Effector CD4-positive, alpha-beta T cell (primary cell): ENCODE measurements at places on chromosomes 2 and 18.

DNA sequence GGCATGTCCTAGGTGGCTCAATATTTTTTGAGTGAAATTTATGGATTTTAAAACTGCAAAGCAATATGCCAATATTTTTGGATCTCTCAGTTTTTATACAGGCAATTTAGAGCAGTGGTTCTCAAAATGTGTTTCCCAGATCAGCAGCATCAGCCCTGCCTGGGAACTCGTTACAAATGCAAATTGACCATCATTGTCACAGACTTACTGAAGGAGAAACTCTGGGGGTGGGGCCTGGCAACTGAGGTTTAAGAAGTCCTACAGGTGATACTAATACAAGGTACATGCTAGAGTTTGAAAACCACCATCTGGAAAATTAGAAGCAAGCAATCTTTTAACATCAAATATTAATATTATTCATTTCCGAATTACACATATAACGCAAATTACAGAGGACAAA, 215.6 kb upstream of the PID1 start:
- DNase-seq: no peak

GRCh38 chr2:75100011-75100800, 99.1 kb downstream of the TACR1 start:
- no peak for DNase-seq

DNA sequence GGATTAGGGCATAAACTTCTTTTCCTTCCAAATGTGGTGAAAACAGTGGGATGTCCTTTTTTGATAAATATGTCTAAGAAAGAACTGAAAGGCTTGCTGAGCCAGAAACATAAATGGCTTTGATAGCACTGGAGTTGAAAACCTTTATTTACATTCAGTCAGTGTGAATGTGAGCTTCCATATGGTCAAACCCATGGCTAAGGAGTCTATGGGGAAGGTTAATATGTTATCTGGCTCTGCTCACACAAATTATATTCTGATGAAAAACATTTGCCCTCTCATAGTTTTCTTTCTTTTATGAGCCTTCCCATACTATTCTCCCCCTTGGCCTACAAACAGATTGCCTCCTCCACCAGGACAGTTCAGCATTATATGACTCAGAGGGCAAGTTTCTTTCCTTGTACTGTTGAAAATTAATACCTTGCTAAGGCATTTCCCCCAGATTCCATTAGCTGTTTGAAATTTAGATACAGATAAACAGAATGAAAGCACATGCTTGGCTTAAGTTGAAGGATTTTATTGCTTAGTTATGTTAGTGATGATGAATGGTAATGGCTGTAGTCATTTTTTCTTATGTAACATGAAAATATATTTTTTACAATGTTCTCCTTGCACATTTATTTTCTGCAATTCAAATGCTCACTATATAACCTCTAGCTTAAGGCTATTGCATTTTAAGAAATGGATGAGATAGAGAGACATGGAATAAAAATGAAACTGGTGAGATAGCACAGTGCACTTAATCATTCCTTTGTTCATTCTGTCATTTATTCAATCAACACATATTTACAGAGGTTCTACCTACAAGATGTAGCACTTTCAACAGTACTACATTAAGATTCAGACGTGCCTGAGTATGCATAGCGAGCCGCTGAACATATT, 544.1 kb downstream of the LRRTM4 start:
- no peak for DNase-seq

DNA sequence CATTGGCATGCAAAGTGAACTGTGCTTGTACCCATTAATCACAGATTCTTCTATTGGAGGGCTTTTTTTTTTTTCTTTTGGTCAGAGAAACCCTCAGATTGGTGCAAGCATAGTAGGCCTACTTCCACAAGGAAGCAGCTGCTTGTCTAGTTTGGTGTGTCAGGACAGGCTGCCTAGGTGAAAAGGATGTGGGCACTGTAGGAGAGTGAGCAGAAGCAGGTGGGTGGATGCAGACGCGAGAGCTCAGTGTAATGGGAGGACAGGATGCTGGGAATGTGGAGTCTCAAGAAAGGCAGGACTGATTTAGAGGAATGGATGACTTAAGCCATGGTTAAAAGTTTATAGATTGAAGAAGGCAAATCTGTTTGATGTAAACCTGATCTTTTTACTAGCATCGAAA, 3.1 kb downstream of the ELP2 start:
- DNase-seq: no peak

GRCh38 chr18:56541793-56542192, 96.6 kb downstream of the TXNL1 start:
- no peak for DNase-seq

DNA sequence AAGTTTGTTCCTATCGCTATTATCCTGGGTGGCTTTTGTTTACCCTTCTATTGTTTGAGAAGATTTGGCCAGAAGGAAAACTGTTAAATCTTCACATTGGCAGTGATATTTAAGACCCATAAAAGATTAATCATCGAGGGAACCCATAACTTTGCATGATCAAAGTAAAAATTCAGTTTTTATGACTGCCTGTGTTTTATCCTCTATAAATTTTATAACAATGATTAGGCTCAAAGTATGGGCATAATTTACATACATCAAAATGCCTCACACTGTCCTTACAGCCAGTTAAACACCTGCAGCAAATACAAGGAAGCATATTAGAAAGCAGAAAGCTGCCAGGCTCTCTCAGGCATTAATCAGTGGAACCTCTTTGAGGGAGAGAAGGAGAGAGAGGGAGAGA, 289.1 kb downstream of the ICOS start:
- DNase-seq: no peak

DNA sequence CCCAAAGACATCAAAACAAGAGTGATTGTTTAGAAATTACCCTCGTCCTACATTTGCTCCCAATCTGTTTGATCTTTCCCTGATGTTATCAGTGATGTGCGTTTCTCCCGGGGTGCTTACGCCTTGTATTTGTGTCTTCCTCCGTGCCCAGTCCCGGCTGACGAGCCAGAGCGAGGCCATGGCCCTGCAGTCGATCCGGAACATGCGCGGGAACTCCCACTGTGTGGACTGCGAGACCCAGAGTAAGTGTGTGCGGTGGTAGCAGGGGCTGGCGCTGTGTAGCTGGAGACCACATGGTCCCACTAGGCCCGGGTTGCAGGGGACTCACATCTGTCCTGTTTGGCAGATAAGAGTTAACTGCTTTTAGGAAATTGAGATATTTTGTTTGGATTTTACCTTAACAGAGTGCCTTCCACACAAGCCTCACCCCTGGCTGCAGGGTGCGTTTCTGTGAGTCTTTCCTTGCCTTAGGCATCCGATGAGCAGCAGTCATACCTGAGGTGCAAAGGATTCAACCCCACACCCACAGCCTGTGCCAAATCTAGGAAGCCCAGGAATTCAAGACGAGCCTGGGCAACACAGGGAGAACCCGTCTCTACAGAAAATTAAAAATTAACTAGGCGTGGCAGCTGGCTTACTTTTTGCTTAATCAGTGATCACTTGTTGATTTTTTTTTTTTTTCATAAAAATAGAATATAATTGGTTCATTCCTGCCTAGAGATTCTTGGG, 127.4 kb downstream of the GBX2 start:
- no peak for DNase-seq
